ENCODE measurements at places on chromosomes 2 and 18.

DNA sequence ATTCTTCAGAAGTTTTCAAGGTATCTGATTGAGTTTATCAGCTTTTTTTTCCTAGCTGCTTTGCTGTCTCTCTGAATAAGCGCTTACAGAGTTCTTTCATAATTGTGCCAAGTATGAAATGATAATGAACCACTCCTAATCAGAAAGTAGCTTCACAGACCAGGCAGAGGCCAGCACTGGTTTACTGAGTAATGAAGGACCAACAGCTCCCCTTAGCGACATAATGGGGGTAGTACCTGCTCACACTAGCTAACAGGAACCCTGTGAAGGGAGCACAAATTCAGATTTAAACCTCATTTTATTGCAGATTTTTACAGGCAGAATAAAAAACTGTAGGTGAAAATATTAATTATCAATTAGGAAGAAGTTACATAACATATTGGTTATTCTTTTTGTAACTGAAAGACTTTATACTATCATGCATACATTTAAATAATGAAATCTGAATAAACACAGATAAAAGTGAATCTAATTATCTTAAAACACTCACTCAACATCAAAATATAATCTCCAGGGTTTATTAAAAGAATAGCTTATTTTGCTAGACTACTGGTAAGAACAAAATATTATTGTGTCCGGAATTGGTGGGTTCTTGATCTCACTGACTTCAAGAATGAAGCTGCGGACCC lies 53.7 kb upstream of the LRRC30 start:
- no peaks in the 10 kb centered on the region for H3K4me1 ChIP-seq
- no peak overlapping the region for H3K27ac ChIP-seq
- DNase-seq: peak; percentile 73
- H3K36me3 ChIP-seq: no peaks in the 10 kb centered on the region
- H3K4me3 ChIP-seq: no peak overlapping the region

- H3K4me3 ChIP-seq: no peak overlapping the region
- H3K27ac ChIP-seq: no peak overlapping the region
- no peaks in the 10 kb centered on the region for H3K4me1 ChIP-seq
- H3K27me3 ChIP-seq: no peaks in the 10 kb centered on the region
- no peaks in the 10 kb centered on the region for H3K36me3 ChIP-seq
These were observed 97.5 kb downstream of the TFCP2L1 start for GRCh38 chr2:121187351-121187981.

DNA sequence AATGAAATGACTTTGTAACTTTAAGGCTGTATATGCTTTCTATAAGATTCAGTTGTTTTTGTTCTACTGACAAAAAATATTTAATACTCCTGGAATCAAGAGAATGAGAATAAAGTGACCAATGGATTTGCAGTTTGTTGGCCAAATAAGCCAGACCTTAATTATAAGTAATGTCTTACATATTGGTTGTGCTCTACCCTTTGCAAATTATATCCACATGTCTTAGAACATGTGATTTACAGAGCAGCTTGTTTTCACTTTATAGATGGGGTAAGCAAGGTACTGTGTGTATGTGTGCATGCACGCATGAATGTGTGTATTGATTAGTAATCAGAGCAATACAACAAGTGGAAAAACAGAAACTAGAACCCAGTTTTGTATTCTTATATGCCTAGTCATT lies 59.1 kb downstream of the RMDN2 start:
- no peaks in the 10 kb centered on the region for H3K4me1 ChIP-seq
- no peak for DNase-seq
- no peak overlapping the region for H3K27ac ChIP-seq
- H3K36me3 ChIP-seq: no peaks in the 10 kb centered on the region

DNA sequence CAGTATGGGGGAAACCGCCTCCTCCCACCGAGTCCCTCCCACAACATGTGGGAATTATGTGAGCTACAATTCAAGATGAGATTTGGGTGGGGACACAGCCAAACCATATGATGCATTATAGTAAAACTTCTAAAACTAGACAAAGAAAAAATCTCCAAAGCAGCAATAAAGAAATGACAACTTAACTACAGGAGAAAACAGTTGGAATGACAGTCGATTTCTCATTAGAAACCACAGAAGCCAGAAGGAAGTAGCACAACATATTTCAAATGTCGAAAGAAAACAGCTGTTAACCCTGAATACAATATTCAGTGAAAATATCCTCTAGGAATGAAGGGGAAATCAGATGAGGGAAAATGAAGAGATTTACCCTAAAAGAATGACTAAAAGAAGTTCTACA lies 53.5 kb upstream of the TCF4 start:
- H3K36me3 ChIP-seq: no peaks in the 10 kb centered on the region
- no peaks in the 10 kb centered on the region for H3K4me1 ChIP-seq
- DNase-seq: no peak
- H3K27me3 ChIP-seq: no peaks in the 10 kb centered on the region

DNA sequence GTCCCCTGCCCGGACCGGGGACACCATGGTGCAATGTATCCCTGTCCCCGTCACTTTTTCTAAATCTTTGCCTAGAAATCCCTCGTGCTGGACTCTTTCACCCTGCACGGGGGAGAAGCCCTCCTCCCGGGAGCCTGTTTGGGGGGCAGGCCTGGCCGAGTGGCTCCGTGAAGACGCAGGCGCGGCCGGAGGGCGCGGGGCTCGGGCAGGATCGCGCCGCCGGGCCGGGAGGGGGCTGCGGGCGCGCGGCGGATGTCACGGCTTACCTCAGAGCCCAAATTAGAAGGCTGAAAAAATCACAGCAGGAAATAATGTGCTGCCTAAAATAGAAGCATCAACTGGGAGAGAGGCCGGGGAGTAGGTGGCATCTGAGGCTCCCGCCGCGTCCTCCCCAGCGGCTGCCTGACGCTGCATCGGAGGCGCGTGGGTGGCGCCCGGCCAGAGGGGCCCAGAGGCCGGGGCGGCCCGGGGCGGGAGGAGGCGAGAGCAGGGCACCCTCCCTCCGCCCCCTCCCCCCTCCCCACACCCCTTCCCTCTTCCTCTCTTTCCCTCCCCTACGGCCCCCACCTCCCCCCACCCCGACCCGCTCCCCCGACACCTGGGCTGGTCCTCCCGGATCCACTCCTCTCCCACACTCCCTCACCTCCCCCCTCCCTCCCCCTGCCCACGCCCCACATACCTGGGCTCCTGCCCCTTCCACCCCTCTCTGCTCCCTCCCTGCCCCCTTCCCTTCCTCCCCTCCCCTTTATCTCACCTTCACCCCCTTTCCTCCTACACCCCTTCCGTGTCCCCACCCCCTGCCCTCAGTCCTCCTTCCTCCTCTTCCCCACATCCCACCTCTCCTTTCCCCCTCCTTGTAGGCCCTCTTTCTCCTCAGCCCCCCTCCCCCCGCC lies 51.9 kb downstream of the SLC4A1AP start:
- no peaks in the 10 kb centered on the region for H3K4me1 ChIP-seq
- DNase-seq: no peak
- peak overlapping the region; percentile 39 for H3K4me3 ChIP-seq

DNA sequence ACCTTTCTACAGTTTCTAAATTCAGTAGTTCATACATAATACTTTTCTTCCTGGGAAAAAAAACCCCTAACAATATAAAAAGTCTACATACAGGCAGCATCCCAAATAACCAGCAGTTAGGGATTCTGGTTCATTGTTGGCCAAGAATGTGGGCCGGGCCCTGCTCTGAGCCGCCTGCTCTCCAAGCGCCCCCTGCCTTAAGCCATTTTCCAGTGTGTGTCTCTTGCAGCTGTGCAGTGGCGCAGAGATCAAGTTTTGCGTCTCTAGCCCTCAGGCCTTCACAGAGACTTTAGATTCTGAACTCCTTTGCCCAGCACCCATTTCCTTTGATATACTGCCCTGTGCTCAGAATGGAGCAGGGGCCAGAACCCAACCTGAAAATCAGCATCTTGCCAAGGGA lies 32.9 kb downstream of the RMC1 start:
- peaks cover 100% of the 10 kb centered on the region for H3K36me3 ChIP-seq
- no peaks in the 10 kb centered on the region for H3K27me3 ChIP-seq
- H3K4me1 ChIP-seq: no peaks in the 10 kb centered on the region
- no peak for DNase-seq

Data from tibial nerve (tissue), 4 donors.